Fibroblast of skin of left biceps (primary cell): ENCODE measurements at places on chromosomes 2 and 18.

DNA sequence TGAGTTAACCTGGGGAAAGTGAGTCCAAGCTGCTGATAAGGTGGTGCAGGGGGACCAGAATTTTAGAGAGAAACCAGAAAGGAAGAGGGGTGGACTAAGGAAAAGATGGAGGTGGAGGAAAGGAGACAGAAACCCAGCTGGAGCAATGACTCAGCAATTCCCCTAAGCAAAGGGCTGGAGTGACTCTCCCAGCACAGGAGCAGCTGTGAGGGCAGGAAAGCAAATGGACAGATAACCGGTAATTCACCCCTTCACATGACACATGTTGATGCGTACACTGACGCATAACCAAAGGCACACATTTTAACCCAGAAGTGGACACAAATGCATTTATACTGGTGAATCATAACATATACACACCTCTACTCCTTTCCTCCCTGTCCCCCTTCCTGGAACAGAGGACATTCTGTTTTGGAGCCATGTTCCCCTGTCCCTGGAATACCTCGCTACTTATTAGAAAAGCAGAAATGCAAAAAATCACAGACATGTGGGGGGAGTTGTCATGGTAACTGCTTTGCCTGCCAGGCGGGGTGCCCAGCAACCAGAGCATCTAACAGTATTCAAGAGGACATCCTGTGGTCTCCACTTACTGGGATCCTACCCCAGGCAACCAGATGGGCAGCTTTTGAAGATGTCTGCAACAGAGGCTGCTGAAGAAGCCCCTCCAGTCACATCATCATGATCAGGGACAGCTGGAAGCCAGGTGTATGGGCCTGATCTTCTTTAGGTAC lies 4.7 kb downstream of the CDK5R2 start:
- DNase-seq = no peak

DNA sequence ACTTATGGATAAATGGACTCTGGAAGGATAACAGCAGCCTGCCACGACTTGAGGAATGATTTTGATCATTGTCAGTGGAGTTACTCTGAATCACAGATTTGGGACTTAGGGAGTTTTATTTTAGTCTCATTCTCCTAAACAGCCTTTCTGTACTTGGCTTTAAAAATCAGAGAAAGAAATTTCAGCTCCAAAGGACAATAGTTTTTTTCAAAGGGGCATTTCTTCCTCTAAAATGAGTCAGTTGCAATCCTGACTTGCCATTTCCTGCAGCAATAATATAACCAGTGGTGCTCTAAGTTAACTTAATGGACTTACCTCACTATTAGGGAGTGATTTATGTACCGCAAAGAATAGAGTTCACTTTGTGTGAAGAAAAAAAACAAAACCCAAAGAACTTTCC lies 35.1 kb upstream of the MTX2 start:
- no peak for DNase-seq

DNA sequence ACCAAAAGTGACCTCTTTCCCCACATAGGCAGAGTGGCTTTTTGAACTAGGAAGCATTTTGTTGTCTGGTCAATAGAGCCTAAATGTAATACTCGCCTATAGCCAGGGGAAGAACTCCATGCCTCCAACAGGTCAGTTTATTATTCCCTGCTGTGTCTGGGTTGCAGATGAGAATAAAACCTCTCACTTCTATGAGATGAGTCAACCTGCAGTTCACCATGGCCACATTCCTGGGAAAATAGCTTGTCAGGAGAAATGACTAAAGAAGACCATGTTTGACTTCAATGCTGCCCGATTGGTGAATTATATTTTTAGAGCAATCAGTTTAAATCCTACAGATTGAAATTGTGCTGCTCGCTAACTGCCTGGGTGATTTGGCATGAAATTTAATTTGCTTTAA lies 46.7 kb upstream of the LRRTM1 start:
- peak; percentile 13 for DNase-seq

DNA sequence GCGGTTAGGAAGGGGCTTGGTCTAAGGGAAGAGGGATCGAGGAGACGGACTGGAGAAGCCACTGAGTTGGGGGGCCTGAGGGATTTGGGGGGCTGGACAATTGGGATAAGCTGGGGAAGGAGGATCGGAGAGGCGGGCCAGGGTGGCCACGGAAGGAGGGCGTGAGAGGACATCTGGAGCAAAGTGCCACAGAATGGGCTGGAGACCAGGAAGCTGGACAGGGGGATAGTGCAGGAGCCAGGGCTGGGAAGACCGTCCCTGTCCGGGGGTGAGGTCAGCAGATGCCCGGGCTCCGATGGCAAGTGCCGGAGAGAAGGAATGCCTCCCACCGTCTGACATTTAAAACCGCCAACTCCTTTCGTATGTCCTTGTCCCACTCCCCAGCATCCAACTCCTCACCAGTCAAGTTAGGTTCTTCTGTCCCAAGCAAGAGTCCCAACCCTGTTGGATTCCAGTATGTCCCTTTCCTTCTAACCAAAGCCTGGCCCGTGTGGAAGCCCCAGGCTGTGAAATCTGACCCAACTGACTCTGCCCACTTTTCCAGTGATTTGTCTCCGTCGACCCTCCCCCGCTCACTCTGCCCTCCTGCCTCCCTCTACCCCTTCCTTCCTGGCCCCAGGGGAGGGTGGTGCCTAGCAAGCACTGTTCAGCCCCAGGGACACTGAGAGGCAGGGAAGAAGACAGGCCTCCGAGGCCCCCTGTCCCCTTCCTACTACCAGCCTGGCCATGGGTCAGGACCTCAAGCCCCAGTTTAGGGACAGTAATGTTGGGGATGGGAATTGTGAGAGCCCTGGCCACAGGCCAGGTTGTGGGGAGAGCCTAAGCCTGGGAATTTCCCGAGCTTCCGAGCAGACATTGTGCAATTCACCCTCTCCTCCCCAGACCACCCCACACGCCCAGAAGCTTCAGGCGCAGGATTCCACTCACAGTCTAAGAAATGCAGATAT lies 31.5 kb upstream of the TMBIM1 start:
- DNase-seq = peak; percentile 20

DNA sequence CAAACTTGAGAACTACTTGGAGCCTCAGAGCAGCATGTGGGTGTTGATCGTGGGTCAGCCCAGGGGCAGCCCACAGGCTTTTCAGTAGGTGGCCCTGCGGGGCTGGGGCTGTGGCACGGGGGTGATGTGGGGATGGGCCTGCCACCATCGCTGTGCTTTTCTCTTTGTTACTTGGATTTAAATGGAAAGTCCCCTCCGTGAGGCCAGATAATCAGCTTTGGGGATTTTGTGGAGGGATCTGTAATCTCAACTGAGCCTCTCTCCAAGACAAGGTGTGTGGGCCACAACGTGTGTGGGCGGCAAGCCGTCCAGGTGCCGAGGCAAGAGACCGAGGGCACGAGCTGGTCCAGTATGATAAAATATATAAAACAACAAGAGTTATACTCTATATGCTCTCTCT lies 16.7 kb downstream of the COLEC11 start:
- DNase-seq = no peak

GRCh38 chr18:10453806-10454680 lies at the start of gene APCDD1:
Gene APCDD1 (plus strand): TSS chr18:10454635. CDS start chr18:10454982, 347 bp downstream.
- no peak for DNase-seq

DNA sequence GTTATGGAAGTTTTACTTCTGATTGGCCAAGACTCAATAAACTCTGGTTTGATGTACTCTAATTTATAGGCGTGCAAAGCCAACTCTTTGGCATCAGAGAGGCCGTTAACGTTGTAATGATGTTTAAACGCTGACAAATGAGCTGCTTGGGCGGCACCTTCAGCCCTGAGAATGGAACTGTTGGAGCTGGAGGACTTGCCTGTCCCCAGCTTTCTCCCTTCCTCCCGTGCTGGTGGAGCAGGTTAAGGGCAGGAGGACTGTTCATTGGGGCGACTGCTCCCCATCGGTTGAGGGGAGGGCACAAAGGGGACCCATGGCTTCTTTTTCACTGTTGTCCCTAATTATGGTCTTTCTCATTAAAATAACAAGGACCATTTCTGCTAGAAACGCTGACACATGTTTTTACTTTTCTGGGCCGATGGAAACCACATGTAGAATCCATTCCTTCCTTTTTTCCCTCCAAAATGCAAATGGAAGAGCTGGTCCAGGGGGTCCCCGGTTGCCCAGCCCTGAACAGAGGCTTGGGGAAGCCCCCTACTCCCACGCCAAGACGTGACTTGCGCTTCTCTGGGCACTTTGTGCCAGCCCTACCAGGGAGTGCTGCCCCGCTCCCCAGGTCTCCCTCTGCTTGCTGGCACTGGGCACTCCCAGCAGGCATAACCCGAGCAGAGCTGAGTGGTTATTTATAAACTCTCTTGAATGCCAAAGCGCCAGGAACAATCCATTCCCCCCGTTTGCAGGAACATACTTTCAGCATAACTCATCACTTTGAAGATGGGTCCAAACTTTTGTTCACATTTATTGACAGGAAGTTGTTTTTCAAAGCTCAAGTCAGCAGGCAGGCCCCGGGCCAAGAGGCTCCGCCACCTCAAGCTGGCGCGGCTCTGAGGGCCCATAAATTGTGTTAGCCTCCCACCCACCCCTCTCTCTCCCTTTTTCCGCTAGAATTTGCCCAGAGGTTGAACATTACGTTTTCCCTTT lies 170.1 kb downstream of the ASB1 start:
- peak; percentile 84 for DNase-seq

GRCh38 chr2:103743195-103743594 lies 981.4 kb downstream of the TMEM182 start:
- no peak for DNase-seq

GRCh38 chr2:46748735-46749531 lies 166.7 kb downstream of the MCFD2 start:
- peak; percentile 40 for DNase-seq

DNA sequence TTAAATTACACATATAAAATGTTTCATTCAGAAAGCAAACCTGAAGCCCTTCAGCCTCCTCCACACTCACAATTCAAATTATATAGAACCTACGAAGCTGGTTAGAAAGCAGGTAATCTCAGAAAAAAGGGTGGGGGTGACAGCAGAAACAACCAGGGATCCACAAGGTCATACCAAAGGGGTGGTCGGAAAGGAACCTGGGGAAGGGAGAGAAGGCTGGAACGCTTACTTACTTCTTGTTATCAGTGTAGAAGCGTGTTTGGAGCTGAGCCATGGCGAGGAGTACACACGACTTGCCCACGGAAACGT lies 316 bp downstream of the WDR12 start:
- no peak for DNase-seq
